Activated CD8-positive, alpha-beta memory T cell treated with anti-CD3 and anti-CD28 coated beads for 1 hour (primary cell): ENCODE measurements at places on chromosomes 7 and 10.

- DNase-seq = no peak
Measured at GRCh38 chr7:94297397-94297838, 97.3 kb upstream of the COL1A2 start.

DNA sequence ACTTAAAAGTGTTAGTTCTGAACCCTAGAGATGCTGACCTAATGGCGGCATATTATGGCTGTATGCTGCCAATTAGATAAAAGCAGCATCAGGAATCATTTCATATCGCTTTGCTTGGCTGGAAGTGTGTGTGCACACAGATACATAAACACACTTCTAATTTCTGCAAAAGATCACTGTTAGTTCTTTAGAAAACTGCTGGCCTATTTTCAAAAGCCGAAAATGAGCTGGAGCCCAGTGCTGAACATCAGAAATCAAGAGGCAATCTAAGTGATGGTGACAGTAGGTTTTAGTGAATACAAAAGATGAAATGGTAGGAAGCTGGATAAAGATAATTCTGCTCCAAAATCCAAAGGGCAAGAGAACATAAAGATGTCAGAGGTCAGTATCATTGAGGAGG lies 745.8 kb upstream of the LRRTM3 start:
- DNase-seq = no peak

DNA sequence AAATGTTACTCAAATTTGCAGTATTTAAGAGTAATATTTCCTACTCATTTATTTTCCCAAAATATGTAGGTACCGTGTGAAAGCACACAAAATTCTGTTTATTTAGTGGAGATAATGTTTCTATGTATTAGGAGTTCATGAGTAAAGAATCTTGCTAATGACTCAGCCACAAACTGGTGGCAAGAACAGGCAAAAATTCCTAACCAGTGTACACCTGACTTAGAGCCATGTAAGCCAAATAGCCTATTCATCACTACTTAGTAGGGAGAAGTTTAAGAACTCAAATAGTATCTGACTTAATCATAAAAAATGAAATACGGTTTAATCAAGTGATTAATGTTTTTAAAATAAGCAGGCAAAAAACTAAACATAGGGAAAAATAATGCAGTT lies 169.0 kb downstream of the SRPK2 start:
- DNase-seq = no peak

DNA sequence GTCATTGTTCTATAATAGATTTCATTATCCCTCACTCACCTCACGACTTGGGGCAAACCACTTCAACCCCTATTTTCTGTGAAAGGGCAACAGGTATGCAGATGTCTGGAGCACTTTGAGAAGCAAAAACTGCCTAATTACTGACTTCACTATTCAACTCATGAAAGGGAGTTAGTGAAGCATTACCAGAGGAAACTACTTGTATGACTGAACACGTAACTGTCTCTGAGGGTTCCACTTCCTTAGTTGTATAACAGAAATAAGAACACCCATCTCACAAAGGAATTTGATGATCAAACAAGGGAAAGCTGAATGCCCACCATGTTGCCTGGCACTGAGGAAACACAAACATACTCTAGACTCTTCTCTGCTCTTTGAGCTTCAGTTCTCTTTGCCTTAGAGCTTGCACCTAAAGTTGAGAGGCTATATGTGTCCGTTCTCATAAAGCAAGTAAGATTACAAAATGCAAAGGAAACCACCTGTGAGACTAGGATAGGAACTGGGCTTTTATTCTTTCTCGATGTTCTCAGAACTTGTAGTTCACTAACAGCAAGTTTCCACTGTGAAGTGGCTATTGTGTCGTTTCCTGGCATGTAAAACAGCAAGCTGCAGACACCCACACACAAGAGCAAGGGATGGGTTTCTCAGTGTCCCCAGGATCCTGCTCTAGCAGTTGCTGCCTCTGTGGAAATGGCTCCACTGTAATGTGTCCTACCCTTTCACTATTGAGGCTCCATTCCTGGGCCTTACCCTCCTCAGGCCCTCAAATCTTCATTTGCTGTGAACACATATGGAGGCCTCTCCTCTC lies 2.6 kb downstream of the TMEM243 start:
- no peak for DNase-seq

DNA sequence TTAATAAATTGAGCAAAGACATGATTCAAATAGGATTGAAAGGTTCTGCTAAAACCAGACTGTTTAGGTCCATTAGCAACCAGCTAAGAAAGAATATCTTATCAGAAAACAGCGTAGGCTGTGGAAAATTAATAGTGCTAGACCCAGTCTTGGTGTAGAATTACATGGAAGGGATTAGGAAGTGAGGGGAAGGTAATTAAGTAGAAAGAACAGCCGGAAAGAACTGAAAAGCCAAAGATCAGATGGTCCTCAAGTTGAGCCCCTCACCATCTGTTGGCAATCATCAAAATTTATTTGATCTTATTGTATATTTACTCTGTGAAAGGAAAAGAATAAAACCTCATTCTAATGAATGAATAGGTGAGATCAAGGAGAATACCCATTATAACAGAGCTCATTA lies 50.1 kb downstream of the COL1A2 start:
- DNase-seq = no peak

DNA sequence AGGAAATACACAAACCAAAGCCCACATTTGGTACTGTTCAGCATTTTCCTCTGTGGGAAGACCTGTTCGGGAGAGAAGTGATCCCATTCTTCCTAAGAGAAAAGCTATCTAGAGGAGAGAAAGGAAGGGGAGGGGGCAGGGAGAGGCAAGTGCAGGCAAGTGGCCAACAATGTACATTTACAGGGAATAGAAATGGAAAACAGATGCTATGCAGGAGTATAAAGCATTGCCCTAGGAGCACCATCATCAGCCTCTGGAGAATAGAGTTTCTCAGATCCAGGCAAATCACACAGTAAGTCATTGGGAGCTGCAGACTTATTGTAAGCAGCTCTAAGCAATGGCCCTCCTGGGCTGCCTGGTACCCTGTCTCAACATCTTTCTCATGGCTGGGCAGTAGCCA lies 424.4 kb upstream of the AUTS2 start:
- DNase-seq = no peak

DNA sequence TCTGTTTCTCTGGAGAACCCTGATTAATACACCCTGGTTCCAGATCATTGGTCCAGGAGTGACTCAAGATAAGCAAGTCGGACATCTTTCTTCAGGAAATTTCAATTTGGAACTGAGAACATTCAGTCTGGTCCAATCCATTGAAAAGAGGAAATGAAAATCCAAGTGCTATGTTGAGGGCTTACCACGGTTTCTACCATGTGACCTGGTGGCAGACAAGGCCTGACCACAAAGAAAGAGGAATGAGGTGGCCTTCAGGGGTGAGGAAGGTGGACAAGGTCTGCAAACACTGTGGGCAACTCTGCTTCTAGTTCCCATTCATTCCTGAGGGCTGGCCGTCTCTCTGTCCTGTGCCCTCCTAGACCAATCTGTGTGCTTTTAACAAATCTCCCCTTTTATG lies 149.2 kb upstream of the GHITM start:
- no peak for DNase-seq

DNA sequence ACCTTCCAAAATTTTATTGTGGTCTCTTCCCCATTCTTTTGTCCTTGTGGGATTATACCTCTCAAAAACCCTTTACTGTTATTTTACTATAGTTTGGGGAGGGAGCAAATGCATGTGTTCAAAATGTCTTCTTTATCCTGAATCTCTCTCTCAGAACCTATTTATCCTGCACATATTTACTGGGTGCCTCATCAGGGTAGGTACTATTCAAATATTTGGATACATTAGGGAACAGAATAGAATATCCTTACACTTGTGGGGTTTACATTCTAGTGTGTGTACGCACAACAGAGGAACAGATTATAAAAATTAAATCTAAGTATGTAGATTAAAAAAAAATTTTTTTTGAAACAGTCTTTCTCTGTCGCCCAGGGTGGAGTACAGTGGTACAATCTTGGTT lies 48.6 kb downstream of the SCD start:
- no peak for DNase-seq

DNA sequence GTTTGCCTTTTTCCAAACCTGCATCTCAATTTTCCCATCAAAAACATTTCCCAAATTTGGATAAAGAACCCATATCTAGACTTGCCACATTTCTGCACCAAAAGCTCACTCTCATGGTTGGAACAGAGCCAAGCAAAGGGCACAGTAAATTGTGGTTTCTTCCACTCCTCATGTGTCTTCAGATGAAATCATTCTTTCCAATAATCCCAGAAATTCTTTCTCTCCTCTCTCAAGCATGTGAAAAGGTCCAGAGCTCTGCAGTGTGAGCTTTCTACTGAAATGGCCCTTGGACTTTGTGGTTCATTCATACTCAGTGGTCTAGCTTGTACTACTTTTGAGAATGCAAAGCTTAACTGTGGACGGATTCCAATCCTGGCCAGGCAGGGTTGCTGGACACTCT lies 19.8 kb downstream of the PRSS2 start:
- DNase-seq = no peak

DNA sequence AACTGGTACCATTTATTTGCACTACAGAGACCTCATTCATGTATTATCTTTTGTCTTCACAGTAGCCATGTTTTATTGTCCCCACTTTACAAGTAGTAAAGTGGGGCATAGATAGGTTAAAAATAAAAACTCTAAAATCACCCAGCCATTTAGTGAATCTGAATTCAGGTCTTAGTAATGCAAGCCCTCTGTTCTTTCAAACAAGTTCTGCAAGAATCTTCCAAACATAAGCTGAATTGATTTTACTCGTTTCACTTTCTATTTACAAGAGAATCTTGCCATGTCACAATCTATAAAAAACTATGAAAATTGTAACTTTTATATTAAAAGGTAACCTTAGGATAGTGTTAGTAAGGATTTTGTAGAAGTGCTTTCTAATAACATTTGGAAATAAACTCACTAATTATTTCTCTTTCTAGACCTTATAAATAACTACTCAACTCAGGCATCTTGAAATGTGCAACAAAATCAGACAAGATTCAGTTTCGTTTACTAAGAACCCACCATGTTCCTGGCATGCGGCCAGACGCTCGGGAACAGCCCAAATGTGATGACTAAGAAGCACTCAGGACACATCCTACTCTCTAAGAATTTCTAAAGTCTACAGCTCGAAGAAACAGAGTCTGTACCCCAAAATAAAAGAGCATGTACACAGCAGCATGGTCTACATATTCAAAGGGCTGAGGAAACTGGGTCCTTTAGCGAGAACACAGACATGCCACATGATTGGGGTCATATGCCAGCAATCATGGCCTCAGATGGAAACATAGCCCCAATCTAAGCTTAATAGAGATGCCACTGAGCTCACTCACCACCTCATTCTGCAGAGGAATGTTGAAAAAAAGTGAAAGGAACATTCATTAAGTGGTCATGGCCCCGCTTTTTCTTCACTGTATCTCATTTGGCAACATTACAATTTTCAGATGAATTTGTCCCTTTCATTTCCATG lies 167.6 kb downstream of the AMPH start:
- DNase-seq = no peak

- DNase-seq = no peak
Measured at GRCh38 chr7:106071999-106072714, 40.0 kb downstream of the SYPL1 start.

GRCh38 chr7:47556511-47557180 lies 25.3 kb downstream of the TNS3 start:
- no peak for DNase-seq

GRCh38 chr10:110442746-110443145 lies 55.0 kb upstream of the DUSP5 start:
- no peak for DNase-seq

- DNase-seq = no peak
Measured at GRCh38 chr7:29780346-29780745, 26.0 kb upstream of the WIPF3 start.

- no peak for DNase-seq
Measured at GRCh38 chr7:147869456-147869855, 721.1 kb upstream of the C7orf33 start.

DNA sequence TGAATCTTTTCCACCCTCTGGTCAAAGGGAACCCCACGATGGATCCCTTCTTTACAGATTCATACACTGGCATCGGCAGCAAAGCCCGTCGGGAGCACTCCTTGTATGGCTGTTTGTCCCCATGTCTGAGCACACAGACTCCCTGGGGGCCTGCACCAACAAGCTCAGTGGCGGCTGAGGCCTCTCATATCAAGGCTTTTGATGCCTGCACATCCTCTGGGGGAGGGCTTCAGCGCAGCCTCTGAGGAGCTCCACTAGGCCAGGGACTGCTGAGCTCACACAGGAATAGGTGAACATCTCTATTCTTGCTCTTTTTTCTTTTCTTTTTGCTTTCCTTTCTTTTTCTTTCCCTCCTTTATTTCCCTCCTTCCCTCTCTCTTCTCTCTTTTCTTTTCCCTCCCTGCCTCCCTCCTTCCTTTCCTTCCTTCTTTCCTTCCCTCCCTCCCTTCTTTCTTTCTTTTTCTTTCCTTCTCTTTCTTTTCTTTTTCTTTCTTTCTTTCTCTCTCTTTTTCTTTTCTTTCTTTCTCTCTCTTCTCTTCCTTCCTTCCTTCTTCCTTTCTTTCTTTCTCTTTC lies 174.6 kb downstream of the CCDC3 start:
- DNase-seq = no peak

DNA sequence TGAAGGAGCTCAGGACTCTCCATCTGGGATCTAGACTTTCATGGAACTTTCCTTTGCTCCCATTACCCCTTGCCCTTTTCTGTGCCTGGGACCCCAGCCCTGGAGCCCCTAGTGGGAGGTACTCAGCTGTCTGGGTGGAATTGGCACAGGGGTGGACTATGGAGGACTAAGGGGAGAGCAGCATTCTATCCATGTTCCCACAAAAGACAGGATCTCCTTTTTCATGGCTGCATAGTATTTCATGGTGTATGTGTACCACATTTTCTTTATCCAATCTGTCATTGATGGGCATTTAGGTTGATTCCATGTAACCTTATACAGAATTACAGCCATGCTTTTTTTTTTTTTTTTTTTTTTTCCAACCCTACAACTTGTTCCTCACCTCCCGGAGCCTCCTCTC lies 89.1 kb downstream of the GALNT17 start:
- DNase-seq = no peak

GRCh38 chr7:152967958-152968357 lies 208.4 kb downstream of the ACTR3B start:
- no peak for DNase-seq

GRCh38 chr7:151744656-151745638 lies 132.0 kb downstream of the PRKAG2 start:
- no peak for DNase-seq

DNA sequence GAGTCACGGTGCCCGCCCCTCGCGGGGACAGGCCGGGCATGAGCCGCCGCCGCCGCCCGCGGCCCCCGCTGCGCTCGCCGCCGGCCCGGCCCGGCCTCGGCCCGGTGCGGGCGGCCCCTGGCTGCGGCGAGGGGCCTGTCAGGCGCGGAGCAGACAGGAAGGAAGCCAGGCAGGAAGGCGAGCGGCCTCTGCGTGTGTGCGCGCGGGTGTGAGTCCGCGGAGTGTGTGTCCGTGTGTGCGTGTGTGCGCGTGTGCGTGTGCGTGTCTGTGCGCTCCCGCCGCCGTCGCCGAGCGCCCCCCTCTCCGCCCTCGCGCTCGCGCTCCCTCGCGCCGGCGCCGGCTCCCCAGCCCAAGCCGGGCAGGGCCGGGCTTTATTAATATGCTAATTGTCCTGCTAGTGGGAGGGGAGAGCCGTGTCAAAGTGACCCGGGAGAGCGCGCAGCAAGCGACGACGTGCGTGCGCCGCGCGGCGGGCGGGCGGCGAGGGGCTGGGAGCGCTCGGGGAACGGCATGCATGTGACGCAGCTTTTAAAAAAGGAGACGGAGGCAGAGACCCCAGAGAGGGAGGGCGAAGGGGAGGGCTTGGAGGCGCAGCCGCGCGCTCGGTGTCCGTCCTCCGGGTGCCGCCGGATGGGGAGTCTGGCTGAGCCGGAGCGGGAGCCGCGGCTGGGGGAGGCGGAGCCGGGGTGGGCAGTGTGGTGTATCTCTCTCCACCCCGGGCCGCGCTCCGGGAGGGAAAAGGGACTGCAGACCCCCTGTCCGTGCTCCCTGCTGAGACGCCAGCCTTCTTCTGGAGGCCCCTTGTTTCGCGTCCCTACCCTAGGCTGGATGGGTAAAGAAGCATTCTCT lies at the start of gene LDB1:
TSS of gene LDB1 (minus strand) at position 227 of the 849 bp plus-strand sequence. CDS start 258 bp downstream, outside the sequence.
- no peak for DNase-seq
